Hematopoietic multipotent progenitor cell treated with erythropoietin and hydrocortisone succinate and interleukin-3 and kit ligand, for 6 days (in vitro differentiated cells): ENCODE measurements at places on chromosomes 4 and X.
A peak's percentile ranks its signal among the peaks of the same experiment; 100 is the strongest.

- DNase-seq, result peak; percentile 59
These were observed 82.9 kb downstream of the LAS1L start for GRCh38 chrX:65451663-65452062.

DNA sequence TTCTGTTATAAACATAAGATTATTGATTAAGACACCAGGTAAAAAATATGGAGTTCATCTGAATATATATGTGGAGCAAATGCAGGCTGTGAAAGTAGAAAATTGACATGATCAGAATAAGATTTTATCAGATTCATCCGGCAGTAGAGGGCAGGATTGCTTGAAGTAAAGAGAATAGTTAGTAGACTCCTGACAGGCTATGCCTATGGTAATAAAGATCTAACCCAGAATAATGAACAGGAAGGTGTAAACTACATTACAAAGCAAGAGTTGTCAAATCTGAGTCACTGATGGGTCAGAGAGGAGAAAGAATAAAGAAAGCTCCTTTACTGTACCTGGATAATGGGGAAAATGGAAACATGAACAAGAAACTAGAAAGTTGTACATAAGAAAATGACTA lies 20.8 kb upstream of the TMEM184C start:
- no peak for DNase-seq

DNA sequence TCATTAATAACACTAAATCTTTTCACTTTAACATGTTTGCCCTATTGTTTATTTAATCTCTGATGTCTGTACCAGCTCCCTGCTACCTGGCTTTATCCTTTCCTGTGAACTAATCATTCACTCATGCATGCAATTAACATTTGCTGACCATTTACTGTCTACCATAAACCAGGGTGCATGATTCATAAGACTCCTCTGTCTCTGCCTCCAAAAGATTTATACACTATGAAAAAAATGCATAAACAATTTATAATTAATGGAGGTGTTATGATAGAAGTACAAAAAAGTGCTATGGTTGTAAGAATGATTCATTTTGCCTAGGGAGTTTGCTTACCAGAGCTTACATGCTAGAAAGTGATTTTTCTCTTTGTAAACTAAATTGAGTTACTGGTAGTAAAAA lies 24.5 kb upstream of the CPEB2 start:
- DNase-seq, result no peak

GRCh38 chr4:1116838-1117237 lies 3.5 kb upstream of the RNF212 start:
- DNase-seq, result peak; percentile 11

DNA sequence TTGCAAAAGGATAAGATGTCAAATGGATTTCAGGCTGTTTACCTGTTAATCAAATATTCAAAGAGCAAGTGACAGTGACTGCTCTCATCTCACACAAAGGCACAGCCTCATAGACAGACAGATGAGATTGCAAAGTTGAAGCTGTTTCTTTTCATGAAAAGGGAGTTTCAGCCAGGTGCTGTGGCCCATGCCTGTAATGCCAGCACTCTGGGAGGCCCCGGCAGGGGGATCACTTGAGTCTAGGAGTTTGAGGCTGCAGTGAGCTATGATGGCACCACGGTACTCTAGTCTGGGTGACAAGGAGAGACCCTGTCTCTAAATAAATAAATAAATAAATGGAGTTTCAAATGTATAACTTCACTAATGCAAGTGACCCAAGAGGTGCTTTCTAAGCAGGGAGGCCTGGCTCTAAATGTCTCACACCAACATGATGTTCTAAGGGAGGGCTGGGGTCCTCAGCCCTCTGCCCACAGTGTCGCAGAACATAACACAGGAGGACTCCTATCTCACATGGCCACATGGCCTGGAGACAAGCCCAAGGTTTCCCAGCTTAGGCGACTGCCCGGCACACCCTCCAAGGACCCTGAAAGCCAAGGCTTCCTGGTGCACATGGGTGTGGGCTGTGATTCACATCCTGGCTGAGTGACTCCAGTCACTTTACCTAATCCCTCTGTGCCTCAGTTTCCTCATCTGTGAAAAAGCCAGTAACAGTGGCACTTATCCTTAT lies 26.8 kb downstream of the PPP2R2C start:
- DNase-seq, result no peak

DNA sequence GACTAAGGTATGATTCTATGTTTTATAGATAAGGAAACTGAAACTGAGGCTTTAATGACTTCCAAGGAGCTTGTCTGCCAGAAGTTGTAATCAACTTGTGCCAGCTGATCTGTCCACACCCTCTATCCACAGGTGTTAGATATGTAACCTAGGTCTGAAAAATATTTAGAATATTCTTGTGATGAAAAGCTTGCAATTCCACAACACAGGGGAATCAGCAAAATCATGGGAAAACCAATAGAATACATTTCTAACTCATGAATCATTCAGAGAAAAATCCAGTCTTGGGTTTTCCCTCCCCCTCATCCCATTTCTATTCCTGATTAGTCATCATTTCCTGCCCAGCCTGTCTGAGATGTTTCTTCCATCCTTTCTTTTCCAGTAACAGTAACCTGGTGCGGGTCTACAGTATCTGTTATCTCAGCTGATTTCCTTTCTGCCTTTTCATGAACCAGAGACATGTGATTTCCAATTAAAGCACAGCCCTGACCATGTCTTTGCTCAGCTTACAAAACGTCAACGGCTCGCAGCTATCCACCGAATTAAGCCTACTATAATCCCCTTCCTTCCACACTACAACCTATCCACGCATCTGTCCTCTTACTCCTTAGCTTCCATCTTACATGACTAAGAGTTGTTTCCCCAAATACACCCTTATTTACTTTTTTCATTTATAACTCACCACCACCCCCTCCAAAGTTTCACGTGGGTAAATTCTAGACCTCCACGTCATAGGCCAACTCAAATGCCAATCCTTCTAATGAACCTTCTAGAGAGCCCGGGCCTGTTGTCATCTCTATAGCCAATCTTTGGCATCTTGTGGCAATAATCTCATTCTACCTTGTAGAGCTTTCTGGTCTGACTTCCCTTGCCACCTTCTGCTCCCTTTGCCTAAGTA lies 961 bp upstream of the NOCT start:
- DNase-seq, result peak; percentile 78

- DNase-seq, result no peak
These were observed 288.5 kb downstream of the ASMT start for GRCh38 chrX:1903236-1903935.

- peak; percentile 30 for DNase-seq
These were observed 1.1 kb downstream of the ZNF141 start for GRCh38 chr4:338759-339097.

DNA sequence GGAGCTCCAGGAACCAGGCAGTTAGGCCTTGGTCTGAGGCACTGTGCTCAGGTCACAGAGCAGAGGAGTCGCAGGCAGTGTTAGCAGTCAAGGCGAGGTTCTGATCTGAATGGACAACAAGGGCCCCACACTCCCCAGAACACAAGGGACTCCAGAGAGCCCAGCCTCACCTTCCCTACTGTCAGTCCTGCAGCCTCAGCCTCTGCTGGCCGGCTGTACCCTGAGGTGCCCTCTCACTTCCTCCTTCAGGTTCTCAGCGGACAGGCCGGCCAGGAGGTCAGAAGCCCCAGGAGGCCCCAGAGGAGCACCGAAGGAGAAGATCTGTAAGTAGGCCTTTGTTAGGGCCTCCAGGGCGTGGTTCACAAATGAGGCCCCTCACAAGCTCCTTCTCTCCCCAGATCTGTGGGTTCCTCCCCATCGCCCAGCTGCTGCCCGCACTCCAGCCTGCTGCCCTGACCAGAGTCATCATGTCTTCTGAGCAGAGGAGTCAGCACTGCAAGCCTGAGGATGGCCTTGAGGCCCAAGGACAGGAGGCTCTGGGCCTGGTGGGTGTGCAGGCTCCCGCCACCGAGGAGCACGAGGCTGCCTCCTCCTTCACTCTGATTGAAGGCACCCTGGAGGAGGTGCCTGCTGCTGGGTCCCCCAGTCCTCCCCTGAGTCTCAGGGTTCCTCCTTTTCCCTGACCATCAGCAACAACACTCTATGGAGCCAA lies 26.2 kb downstream of the MAGEA9 start:
- DNase-seq, result no peak

GRCh38 chr4:14787221-14787620 lies 215.1 kb upstream of the CPEB2 start:
- DNase-seq, result no peak

DNA sequence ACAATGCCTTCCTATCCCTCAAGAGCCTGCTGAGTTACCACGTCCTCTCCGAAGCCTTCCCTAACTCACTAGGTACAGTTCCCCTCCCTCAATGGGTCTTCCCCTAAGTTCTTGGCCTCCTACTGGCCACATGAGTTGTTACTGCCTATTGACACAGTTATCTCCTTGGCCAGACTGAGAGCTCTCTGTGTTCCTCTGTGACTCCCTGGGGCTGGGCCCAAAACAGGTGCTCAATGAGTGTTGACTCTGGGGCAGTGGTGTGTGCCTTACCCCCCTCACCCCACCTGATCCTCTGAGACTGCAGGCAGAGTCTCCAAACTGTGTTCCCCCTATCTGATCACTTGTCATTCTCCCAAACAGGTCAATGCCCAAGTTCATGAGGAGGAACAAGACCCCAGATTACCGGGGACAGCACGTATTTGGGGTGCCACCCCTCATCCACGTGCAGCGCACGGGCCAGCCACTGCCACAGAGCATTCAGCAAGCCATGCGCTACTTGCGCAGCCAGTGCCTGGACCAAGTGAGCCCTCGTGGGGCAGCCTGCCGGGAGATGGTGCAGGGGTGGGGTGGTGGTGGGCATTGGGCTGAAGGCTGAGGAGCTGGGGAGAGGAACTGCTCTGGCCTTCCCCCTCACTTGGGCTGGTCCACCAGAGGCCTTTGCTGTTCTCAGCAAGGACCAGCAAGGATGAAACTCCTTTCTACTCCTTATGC lies 72.6 kb downstream of the STARD8 start:
- peak; percentile 42 for DNase-seq

GRCh38 chr4:124334119-124334518 lies 378.4 kb downstream of the ANKRD50 start:
- DNase-seq, result peak; percentile 78

GRCh38 chr4:183458005-183458404 lies 13.6 kb downstream of the CDKN2AIP start:
- no peak for DNase-seq

DNA sequence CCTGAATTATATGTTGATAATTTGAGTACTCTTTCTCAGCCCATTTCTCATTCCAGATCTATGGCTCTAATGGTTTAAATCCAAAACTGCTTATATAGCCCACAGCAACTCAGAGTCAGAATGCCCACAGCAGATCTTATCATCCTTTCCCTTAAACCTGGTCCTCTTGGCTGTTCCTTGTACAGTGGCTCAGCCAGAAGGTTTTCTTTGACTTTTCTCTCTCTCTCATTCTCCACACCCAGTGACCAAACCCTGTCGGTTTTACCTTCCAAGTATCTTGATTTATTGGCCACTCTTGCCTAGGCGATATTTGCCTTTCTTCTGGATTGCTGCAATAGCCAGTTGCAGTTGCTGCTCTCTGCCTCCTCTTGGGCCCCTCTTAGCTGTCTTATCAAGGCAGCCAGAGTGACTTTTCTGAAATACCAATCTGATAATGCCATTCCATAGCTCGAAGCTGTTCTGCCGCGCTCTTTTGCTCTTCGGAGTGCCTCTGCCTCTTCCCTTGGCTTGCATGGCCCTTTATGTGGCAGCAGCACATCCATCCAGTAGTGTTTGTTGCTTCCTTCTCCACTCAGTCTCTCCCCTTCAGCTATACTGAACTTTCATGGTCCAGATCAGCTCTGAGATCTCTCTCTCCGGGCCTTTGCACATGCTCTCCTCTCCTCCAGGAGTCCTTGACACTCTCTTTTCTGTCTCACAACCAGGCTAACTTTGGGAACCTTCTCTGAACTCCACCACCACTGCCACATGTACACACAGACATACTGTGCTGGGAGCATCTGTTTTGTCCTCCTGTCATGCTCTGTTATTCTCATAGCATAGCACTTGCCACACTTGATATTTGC lies 11.8 kb downstream of the GAB1 start:
- peak; percentile 89 for DNase-seq

- no peak for DNase-seq
These were observed 159.4 kb downstream of the OPHN1 start for GRCh38 chrX:68273887-68274286.

- DNase-seq, result no peak
These were observed 211.5 kb upstream of the SMIM31 start for GRCh38 chr4:164542431-164542830.

DNA sequence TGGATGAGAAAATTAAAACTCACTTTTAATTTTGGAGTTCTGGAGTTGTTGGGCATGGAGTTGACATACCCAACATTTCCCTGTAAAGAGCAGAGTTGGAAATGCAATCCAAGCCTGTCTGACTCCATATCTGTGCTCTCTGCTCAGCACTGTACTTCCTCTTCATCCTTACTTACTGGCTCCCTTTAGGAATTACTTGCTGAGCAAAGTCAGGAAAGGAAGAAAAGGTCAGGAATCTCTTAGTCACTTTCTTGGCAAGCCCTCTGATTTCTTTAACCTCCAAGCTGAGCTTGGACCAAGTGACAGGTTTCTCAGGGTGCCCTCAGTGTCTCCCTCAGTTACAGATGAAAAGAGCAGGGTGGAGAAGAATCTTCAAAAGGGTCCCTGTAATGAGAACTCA lies 501.5 kb downstream of the ZIC3 start:
- DNase-seq, result no peak

- no peak for DNase-seq
These were observed 48.1 kb upstream of the TBL1X start for GRCh38 chrX:9416562-9417348.

- DNase-seq, result no peak
These were observed 326.2 kb upstream of the SLIT2 start for GRCh38 chr4:19925516-19925915.

DNA sequence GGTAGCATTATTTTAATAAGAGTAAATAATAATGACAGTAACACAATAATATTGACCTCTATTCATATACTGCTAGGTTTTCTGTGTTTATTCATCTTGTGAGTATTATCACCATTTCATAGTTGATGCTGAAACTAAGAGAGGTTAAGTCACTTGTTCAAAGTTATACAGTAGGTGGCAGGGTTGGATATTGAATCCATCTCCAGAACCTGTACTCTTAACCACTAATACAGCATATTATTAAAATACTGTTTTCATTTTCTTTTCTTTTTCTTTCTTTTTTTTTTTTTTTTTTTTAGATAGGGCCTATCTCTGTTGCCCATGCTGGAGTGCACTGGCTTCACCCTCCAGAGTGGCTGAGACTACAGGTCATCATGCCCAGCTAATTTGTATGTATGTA lies 7.1 kb upstream of the ELF2 start:
- DNase-seq, result peak; percentile 76

- DNase-seq, result peak; percentile 79
These were observed 2.4 kb upstream of the NBDY start for GRCh38 chrX:56726605-56727004.

DNA sequence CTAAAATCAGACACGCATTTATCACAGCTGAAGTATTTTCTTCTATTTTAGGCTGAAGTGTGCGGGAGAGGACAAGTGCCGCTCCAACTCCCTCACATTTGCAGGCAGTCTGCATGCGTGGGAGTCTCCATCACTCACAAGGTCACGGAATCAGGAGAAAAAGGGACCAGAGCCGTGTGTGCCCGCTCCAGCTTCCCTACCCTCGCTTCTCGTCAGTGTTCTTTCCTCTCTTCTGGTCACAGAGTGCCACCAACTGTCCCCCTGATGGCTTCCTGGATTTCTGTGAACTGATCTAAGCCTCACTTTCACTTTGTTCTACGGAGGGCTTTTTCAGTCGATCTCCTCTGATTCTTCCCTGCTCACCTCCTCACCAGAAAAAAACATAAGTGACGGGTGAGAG lies 407.4 kb upstream of the AADAT start:
- DNase-seq, result no peak
